NCI-H2081 treated with DMSO at 0.1 percent for 48 hours (cell line): ENCODE measurements at places on chromosomes 5 and 9.

GRCh38 chr9:2477755-2478154 lies 143.8 kb upstream of the VLDLR start:
- DNase-seq, result peak; percentile 39

DNA sequence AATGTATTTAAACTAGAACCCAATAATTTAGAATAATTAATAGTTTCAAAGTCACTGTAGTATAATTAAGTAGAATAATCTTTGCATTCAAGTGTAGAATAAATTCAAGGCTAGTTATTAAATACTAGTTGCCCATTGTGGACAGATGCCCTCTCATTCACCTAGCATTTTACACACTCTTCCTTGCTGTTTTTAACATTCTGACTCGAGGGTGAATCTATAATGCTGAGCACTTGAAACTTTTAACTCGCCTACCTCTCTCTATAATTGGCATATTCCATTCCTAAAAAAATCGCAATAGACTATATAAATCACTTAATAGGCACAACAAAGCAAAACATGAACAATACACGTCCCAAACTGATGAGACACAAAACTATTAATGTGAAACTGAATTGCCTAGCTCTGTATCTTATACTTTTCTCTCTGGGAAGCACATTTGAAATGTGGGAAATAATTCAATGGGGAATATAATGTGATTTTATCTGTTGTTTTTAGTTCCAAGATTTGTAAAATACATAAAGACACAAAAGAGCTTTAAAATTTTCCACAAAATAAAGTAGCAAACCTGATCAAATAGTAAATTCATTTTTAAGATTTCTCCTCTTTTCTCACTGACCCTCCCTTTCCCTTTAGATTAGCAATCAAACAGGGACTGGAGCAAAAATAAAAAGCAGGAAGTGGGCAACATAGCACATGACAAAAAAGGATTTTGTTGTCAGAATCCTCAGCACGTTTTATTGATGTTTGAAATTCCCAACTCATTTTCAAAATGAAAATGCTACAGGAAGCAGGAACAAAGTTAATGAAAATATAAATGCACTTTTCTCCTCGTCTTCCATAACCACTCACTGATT lies 295.6 kb downstream of the PDE4D start:
- no peak for DNase-seq

DNA sequence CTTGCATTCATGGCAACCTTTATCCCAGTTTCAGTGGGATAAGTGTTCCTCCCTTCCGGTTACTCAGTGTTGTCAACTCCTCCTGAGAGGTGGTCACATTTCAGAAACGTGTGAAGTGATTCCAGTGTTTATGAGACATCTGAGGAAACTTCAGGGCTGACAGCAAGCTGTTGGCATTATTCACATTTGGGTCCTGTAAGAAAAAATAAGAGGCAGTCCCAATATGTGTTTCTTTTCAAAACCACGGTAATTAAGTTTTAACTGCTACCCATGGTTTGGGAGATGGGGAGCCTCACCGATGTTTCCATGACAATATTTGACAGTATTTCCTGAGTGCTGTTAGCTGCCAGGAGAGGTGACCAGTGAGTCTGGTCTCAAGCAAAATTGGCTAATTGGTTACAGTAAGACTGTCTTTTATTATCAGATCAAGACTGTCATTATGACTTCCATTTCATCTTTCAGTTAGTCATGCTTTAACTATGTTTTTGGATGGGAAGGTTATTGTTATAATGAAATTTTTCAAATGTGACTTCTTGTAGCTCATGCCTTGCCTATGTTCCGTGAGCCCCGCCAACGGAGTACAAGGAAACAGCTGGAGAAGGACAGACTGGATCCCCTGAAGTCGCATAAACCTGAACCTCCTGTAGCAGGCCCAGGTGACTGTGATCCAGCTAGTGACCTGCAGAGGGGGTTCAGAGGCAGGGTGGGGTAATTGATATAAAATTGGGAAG lies 115.3 kb downstream of the GDNF start:
- DNase-seq, result no peak

DNA sequence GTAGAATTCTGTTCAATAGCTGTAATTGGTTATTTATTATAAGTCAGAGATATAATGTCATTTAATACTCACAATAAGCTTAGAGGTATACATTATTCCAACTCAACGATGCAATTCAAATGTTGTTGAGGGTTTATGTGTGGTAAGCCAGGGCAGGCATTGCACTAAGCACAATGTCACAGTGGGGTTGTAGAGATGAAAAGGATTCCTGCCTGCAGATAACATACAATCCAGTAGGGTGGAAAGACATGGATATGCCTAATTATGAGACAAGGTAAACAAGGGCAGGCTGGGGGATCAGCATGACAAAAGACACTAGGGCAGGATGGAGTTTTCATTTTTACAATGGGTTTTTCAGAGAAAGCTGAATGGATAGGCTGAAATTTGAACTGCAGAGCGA lies 98.7 kb upstream of the PALM2AKAP2 start:
- no peak for DNase-seq

GRCh38 chr9:101508211-101508610 lies 25.4 kb upstream of the RNF20 start:
- DNase-seq, result no peak

DNA sequence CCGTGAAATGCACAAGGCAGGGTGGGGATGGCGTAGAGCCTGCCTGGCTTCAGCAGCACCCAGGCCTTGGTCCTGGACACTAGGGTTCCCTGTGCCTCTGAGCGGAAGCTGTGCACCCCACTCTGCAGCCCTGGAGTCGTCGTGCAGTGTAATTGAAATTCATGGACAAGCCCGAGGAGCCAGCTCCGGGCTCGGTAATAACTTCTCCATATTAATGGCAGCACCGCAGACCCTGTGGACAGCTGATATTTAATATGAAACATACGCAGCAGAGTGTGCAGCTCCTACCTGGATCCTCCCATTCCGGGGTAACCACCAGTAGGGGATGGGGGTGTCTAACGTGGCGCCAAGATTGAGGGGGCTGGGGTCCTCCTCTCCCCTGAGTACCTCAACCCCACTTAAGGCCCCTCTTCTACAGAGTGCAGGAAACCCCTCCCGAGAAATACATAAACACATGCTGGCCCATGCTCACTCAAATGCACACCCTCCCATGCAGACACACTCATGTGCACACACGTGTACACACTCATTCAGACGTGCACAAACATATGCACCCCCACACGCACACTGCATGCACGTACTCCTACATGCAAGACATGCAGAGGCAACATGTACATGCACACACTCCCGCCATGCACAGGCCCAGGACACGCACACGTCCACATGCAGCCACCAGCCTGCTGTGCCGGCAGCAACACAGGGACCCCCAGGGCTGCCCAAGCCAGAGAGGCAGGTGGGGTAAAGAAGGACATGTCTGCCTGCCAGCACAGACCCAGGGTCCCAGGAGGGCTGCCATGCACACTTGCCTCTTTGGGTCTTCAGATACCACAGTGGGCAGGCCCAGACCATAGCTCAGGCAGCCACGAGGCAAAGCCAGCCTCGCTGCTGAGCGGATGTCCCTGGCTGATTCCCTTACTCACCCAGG lies 8.1 kb downstream of the ADAMTS2 start:
- no peak for DNase-seq

DNA sequence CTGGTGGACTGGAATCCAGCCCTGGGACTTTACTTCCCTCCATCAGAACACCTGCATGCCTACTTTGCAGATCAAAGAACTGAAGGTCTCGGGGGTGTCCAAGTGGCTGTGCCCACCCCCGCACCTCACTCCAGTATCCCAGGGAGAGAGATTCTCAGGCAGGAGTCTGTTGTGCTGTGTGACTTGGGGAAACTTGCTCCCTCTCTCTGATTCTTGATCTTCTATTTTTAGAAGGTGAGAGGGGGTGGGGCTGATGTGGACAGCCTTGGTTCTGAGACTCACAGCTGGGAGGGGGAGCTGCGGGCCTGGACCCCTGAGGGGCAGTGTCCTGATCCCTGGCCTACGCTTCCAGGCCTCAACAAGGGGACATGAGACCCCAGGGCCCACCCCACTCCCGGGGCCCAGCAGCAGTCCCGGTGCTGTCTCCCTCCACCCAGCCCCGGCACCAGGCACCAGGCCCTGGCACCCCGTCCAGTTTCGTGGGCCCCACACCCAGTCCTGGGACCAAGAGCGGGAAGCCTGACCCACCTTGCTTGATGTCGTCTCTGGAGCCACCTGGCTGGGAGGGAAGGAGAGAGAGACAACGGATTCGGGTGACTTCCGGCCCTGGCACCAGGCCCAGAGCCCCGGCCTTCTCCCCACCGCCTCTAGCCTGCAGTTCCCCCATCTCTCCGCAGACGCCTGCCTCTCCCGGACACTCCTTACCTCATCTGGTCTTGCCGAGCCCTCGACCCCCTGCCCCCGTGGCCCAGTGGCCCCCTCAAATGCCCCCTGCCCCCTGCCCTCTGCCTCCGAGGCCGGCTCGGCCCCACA lies 74.0 kb upstream of the SPTLC1 start:
- no peak for DNase-seq

DNA sequence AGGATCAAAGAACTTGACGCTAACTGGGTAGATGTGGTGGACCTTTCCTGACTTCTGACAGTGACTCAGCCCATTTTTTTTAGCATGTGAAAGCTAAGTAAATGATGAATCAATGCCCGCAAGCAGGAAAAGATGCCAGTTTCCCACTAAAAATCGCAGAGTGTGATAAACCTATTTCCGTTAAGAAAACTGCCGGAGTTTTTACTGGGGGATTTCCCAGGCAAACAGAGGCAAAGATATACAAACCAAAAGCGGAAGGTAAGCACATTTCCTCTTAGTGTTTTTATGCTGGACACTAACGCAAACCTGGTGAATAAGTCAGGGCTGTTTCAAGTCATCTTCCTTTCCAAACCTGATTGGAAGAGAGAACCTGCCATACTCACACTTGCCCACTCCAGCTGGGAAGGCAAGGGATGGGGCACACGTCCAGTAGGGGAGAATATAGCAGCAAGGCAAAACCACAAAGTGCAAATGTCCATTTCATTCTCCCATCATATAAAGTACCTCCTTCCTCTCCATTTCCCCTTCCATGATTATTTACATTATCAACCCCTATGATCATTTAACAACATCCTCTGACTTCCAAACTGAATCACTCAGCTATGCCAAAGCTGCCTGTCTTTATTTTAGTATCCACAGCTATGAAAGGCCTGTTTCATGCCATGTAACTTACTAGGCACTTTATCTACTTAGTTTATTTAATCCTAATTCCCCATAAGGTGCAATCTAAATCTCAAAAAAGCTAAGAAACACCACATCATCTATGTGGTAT lies 349.7 kb upstream of the RFX3 start:
- no peak for DNase-seq

DNA sequence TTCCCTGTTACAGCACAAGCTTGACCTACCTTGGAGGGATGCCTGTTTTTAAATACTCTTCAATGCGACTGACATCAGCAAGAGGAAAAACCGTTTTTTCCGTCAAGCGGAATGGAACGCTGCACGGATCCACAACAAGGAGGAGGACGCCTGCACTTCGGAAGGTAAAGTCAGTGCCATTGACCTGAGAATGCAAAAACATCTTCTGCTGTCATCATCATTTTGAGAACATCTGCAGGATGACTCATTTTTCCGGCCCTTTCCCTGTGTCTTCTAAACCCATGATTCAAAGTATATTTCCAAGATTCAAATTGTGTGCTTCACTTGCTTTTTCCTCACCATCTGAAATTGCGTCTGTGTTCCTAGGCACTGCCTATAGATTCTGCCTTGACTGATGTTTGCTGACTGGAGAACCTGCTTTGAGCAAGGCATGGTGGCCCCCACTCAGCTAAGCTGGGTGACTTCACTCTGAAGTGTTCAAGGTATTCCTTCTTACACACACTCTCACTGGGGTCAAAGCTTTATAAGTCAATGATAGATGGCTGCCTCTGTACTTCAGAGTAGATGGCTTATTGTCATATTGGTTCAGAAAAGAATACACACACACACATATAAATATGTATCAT lies 78.1 kb downstream of the CEMIP2 start:
- no peak for DNase-seq

- DNase-seq, result no peak
Measured at GRCh38 chr9:23643656-23644258, 182.3 kb downstream of the ELAVL2 start.

DNA sequence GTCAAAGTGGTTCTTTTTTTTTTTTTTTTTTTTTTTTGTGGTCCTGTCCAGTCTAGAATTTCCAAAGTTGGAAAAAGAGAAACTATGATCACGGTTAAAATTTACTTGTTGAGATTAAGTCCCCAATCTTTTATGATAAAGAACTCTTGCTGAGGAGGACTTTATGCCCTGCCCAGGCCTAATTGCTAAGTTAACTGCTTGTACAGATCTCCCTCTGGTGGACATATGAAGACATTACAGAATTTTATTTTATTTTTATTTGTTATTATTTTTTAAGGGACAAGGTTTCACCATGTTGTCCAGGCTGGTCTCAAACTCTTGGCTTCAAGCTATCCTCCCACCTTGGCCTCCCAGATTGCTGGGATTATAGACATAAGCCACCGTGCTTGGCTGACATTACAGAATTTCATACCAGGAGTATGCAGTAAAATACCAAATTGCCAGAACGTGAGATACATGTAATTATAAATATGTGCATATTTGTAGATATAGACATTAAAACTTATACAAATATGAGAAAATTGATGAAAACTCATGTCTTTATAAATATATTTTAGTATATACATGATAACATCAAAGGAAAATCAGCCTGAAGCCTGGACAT lies 91.2 kb downstream of the RFK start:
- DNase-seq, result peak; percentile 20

DNA sequence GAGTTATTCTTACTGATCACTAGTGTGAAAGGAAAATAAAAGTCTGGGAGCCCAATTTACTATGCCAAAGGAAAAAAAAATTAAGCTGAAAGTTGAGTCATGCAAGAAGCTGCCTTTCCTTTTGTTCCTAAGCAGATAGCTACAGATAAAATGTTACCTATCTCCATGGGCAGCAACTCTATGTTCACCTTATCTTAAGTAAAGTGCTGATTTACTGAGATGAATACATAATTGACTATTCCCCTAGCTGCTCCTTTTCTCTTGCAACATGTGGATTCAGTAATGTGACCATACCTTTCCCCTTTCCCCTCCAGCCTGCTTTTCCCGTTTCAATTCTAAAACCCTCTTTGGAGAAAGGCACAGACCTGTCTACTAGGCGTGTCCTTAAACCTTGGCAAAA lies 62.7 kb upstream of the NR5A1 start:
- no peak for DNase-seq

DNA sequence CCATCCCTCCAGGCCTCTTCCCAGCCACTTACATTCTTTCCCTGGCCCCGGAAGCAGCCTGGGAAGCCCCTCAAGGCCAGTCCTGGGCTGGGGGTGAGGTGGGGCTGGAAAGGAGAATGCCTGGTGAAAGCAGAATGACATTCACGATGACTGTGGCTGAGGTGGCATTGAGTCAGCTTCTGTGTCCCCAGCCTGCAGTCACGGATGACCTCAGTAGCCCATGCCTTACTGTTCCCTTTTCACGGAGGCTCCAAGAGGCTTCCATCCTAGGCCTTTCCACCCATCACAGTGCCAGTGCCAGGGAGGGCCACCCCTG lies 2.7 kb downstream of the PRDM12 start:
- DNase-seq, result no peak
